ENCODE measurements at places on chromosomes 1 and 21.

GRCh38 chr1:196515904-196516303 is 92.3 kb downstream of the KCNT2 start:
- no peak for DNase-seq

GRCh38 chr1:159483501-159483900 is 44.0 kb downstream of the OR10J1 start:
- no peak for DNase-seq

DNA sequence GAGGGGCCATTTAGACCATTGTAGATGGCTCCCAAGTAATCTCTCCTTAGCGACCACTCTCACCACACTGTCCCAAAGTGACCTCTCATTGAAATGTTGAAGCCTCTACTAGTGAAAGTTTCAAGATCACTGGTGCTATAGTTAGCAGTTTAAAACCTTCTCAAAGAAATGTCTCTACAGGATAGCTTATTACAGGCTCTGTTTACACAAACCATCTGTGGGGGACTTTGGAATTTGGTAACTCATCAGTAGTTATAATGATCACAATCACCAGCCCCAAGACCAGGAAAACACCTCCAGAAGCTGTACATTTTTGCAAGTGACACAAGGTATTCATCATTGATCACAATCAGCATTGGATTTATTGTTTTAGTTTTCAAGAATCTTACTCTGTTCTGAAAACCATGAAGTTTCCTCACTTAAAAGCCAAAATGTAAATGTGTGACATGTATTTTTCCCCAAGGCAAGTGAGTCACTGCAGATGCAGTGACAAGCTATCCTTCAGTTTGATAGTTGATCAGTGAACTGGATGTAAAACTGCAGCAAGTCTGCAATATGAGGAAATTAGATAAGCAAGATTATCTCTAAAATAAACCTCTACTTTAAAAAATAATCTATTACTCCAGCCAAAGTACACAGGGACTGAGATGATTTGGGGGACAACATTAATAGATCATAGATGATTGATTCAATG is 41.9 kb downstream of the C21orf91 start:
- no peak for DNase-seq

- no peak for DNase-seq
Measured at GRCh38 chr1:32890516-32891240, 4.4 kb downstream of the HPCA start.

GRCh38 chr1:172588296-172589291 is 55.6 kb downstream of the SUCO start:
- DNase-seq = peak; percentile 67

- peak; percentile 30 for DNase-seq
Measured at GRCh38 chr1:19179597-19180264, 30.3 kb downstream of the UBR4 start.

DNA sequence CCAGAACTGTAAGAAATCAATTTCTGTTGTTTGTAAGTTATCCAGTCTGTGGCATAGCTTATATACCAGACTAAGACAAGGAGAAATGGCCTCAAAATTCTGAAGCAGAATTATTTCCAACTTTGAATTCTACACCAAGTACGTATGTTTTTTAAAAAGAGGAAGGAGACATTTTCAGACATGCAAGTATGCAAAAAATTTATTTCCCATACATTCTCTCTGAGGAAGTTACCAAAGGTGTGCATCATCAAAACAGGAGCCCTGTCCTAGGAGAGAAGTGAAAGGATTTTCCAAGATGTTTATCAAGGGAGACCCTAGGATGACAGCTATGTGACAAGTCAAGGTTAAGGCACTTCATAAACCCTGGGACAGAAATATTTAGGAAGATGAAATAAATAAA is 49.3 kb upstream of the RABGAP1L start:
- DNase-seq = no peak

DNA sequence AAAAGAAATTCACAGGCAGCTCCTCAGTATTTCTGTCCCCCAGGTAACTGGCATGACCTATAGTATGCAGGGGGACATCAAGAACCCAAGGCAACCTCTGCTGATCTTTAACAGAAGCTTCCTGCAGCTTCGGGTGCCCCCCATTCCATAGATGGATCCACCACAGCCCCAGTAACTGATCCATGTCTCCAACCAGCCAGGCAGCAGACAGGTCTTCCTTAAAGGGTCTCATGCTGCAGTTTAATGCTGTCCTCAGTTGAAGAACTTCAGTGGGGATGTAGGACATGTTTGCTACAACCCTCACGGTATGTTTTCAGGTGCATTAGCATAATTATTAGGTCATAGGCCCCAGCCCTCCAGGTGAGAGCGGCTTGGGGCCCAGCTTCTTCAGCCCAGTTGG is 90.9 kb upstream of the OLIG2 start:
- no peak for DNase-seq

DNA sequence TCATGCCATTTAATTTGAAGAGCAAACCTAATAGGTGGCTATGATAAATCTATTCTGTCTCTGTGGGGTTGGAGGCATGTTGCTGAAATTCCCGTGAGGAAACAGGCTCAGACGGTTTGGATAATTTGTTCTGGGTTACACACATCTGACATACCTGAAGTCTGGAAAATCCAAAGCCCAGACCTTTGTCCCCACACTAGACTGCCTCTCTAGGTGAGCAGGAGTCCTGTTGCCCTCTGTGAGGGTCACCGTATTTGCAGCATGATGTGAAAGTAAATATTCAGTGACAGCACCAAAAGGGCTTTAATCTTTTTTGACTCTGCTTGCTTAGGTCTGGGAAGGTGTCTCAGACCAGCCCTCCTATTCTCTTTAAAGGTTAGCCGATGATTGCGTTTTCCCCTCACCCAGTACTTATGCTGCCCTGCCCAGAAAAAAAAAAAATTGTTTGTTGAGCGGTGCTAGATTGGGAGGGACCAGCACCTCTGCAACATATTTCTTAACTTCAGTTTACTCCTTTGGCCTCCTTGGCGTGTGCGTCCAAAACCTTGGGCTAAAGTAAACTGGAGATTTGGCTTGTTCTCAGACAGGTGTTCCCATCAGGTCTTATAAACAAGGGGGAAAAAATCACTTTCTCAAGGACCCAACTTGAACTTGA is 67.0 kb downstream of the CACHD1 start:
- no peak for DNase-seq

Data from NB4 (cell line).